ENCODE measurements at places on chromosomes 12 and 14.
A peak's percentile ranks its signal among the peaks of the same experiment; 100 is the strongest.

GRCh38 chr14:31109257-31109656 is 83.1 kb upstream of the STRN3 start:
- DNase-seq, result no peak

- DNase-seq, result no peak
These were observed 30.0 kb downstream of the SCARB1 start for GRCh38 chr12:124833693-124834122.

GRCh38 chr14:95389471-95390011 is 69.8 kb upstream of the CLMN start:
- peak; percentile 67 for DNase-seq

DNA sequence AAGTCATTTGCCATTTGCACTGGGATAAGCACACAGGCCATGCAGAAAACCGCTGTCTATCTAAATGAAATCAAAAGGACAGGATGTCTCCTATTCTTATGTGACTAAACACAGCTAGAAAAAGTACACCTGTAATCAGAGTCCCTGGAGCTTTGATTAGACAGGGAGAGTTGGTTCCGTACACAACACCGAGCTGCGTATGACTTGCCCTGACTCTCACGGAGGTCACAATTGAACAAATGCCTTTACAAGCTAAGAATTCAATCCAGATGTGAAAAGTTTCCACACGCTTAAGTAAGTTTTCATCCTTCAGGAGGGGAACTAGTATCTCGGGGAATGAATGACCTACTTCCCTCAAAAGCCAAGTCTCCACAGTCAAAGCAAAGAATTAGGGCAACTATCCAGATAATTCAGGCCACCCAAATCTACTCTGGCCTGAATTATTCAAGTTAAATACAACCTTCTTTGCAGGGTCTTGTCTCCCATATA is 67.5 kb downstream of the RTN1 start:
- no peak for DNase-seq

GRCh38 chr14:78798757-78799156 is 628.6 kb downstream of the NRXN3 start:
- no peak for DNase-seq

DNA sequence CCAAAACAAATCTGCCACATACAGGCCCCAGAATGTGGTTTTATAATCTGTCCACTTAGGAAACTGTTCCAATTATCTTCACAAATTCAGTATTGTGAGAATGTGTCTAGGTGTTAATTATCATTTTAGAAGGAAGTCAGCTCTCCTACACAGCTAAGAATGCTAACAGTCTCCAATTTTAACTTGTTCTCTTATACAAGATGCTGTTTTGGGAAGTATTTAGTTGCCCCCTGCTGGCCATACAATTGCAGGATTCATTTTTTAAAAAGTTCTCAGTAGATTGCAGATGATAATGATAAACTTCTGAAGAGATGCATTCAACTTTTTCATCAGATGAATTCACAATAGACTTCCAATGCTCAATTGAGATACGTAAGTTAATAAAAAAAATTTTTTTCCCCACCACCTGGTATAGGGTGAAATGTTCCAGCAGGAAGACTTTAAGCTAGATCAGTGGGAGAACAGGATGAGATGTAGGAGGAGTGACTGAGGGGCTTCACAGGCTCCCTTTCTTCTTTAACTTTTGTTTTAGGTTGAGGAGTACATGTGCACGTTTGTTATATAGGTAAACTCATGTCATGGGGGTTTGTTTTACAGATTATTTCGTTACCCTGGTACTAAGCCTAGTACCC is 27.3 kb upstream of the OSBPL8 start:
- DNase-seq, result peak; percentile 48

- DNase-seq, result no peak
These were observed 138.2 kb downstream of the MON2 start for GRCh38 chr12:62604871-62605270.

DNA sequence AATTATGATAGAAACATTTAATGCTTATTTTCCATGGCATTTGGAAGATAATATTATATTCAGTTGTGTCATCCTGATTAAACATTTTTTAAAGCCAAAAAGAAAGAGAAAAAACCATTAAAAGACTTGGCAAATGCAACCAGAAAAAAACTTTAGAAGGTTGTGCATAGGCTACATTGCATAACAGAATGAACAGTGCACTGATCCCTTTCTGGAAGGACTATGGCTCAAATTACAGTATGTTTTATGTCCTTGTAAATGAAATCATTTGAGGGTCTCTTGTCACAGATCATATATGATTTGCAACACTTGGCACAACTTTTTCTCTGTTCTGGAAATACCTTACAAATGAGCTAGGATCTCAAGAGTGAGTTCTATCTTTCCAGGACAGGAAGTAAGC is 275.2 kb upstream of the FLRT2 start:
- DNase-seq, result peak; percentile 15

GRCh38 chr12:15706010-15706676 is 83.0 kb downstream of the EPS8 start:
- no peak for DNase-seq

DNA sequence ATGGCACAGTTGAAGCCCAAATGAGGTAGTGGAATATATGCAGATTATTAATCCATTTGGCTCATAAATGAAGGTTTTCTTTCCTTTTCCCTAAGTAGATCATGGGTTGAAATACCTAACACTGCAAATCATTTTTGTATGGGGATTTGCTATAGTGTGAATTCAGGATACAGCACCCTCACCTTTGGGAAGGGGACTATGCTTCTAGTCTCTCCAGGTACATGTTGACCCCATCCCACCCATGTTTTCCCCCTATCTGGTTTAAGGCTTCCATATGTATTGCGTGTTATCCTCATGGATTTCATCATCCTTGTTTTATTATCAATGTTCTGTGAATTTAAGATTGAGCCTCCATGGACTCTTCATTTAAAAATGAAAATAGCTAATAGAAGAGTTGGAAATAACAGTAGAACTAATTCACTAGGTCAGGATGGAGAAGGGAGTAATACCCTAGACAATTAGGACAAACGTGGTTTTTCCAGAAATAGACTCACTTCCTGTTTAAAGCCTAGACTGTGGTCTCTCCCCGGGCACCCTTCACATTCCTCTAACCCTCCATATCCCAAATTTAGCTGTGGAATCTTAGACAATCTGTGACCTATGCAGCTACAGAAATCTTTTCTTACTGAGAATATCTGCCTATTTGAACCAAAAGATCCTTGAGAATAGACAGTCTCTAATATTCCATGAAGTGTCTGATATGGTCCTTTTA is 56.5 kb downstream of the DAD1 start:
- no peak for DNase-seq

GRCh38 chr12:89733579-89734201 is 25.1 kb upstream of the ATP2B1 start:
- DNase-seq, result peak; percentile 86

DNA sequence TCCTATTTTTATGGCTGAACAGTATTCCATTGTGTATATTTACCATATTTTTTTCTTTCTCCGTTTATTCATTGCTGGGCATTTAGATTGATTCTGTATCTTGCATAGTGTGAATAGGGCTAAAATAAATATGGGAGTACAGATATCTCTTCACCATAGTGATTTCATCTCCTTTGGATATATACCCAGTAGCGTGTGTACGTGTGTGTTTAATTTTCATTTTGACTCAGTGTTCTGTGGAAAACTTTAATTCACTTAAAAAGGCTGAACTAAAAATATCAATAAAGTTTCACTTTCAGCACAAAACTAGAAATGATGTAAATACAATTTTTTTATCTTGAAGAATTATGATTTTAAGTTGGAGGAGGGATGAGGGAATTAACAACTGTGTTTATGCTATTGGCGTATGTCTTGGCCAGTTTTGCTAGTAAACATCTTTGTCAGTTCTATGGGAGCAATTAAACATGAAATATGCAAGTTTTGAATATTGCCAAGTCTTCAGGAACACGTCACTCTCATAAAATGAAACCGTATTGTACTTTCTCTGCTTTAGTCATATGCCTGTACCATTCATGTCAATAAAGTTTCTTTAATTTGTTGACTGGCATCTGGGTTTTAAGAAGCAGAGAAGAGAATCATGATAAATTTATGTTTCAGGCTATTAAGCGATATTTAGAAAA is 99.8 kb downstream of the PTGER2 start:
- DNase-seq, result peak; percentile 26

- no peak for DNase-seq
These were observed 96.3 kb upstream of the HIF1A start for GRCh38 chr14:61598980-61599379.

- DNase-seq, result no peak
These were observed 27.1 kb downstream of the BMAL2 start for GRCh38 chr12:27359578-27360340.

DNA sequence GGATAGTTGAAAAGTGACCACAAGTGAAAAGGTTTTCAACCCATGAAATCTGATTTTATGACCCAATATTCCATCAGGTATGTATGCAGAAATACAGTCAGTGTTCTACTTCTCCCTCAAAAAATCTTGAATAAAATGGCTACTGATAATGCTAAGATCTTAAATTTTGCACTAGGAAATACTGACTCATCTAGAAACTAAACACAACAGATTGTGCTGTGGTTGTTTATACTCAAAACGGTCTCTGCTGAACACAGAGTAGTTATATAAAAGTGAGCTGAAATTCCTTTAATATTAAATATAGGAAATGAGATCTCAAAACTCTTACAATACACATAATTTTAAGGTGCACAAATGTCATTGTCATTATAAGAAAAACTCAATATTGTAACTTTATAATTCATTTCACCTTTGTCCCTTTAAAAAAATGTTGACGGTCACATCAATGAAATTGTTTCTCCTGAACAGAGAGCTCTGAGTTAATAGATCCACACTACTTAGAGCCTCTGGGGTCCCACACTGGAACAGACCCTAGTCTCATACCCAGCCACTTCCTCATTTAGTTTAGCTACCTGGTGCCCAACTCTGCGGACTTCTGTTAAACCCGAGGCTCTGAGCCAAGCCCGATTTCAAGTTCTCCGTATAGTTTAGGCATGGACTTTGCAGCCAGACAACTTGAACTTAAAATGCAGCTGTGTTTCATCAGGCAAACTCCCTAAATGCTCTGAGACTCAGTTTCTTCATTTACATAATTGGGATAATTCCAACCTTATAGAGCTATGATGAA is 9.3 kb downstream of the COCH start:
- DNase-seq, result no peak

- no peak for DNase-seq
These were observed 289.9 kb upstream of the SFSWAP start for GRCh38 chr12:131420867-131421447.

DNA sequence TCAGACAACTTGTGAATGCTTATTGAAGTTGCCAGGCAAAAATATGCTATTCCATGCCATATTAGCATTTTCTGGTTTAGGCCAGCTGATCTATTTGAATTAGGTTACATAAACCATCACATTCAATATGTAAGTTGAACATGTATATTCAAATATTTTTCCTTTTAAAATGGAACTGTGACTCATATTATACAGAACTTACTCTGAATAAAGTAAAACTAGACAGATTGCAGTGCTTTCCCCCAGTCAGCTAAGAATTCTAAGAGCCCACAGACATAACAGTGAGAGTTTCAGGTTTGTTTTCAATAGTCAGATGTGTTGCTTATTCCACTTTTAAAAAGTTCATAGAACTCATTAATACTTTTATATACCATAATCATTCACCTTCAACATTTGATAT is 119.8 kb downstream of the MGST1 start:
- no peak for DNase-seq

GRCh38 chr14:76765461-76765931 is 4.2 kb downstream of the VASH1 start:
- no peak for DNase-seq

DNA sequence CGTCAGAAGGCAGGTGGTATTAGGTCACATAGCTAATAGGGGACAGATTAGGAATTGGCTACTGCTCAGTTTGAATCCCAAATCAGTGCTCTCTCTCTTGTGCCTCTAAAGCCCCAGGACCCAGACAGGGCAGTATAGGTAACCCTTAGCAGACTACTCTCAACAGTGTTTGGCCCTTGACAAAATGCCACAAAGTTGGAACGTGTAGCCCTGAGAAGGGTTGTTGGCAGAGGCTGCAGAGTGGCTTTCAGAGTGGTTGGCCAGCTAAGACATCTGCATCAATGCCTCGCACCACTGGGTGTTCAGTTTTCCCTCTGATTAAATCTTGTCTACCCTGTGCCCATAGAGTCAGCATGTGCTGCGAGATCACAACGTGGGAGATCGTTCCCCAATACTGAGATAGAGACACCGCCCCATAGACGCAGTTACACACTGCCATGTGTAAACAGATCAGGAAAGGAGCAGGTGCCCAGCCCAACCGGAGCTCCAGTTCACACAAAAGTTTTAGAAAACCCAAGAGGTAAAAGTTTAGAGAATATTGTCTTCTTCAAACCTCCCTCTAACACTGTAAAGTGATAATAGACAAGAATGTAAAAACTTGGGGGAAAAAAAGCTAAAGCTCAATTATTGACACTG is 48.3 kb downstream of the EML1 start:
- DNase-seq, result no peak

DNA sequence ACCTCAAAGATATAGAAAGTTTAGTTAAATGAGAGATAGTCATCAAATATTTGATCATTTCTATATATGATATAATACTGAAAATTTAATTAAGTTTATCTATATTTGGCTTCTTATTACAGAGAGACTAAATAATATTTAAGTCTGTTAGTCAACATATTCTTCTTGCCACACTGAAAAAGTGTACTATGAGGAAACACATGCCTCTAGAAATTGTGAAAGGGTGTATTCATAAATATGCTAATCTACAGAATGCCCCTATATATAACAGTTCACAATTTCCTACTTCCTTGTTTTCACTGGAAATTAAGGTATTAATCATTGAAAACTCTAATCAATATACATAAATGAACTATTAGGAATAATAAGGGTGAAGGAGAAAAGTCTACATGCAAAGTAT is 31.4 kb upstream of the ETV6 start:
- no peak for DNase-seq

GRCh38 chr12:105803292-105803691 is 335.5 kb downstream of the NUAK1 start:
- DNase-seq, result no peak

- peak; percentile 28 for DNase-seq
These were observed 131.8 kb upstream of the EEA1 start for GRCh38 chr12:93060666-93061472.

DNA sequence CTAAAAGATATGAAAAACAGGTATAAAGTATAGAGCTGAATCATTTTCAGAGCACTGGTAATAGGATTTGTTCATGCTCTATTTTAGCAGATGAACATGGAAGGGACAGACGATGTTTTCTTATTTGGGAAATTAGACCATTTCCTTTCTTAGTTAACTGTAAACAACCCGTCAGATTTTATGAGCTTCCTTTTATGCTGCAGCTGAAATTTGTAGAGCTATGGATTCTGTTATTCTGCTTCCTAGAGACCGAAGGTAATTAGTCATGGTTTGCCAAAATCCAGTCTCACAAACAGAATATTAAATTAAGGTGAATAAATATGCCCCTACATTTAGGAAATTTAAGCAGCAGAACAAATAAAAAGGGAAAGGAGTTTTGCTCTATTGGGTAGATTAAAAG is 180.2 kb upstream of the SYT1 start:
- DNase-seq, result no peak

DNA sequence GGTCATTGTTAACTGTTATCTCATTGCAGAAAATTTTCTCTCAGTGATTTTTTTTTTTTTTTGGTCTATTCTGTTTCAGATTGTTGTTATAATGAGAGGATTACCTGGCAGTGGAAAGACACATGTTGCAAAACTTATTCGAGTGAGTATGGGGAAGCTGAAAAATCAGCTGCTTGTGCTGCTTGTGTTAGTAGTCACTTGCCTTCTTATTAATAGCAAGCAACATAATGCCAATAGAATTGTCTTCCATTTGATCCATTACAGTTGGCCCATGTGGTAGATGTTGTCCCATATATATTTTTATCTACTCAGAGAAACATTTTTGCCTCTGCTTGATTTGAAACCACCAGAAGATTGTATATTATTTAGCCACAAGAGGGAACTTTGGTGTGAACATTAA is 53.0 kb downstream of the YLPM1 start:
- no peak for DNase-seq

Measured in stromal cell of bone marrow (primary cell).